ENCODE measurements at places on chromosomes 6 and 20. TPM values are rescaled to one million over a fixed set of nuclear protein-coding genes. Genes with fewer than 3 reads are reported as not detected.

DNA sequence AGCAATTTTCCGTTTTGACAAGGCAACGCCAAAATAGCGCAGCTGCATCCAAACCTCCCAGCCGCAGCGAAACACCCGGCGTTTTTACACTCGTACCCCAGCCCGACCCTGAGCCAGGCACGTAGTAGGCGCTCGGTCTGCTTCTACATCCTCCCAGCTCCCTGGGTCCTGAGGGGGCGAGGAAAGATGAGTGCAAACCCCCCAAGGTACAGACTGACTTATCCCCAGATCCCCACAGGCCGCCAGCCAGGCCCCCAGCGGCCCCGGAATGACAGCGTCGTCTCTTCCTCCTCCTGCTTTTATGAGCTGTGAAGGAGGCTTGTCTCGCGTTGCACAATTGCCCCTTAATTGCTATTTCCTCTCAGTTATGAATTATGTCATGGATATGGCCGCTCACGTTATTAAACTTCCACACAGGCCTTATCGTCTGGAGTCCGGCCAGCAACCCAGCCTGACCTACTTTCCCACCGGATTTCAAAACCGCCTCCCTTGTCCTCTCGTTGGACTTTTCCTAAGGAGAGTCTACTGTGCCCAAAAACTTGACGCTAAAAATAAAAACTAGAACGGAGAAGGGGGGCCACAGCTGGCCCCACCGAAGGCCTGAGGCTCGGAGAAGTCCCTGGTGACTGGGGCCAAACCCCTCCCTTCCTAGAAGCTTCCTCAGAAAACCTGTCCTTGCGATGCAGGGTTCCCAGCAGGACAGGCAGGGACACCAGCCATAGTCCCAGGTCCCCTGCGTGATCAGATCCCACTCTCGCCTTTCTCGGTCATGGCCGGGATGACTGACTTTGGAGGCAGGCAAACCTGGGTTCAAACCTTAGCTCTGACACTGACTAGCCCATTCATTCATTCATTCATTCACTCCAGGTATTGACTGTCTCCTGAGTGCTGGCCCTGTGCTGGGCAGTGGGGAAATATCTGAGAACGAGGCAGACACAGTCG, 130.9 kb upstream of the PTPN1 start:
- no peak for DNase-seq

DNA sequence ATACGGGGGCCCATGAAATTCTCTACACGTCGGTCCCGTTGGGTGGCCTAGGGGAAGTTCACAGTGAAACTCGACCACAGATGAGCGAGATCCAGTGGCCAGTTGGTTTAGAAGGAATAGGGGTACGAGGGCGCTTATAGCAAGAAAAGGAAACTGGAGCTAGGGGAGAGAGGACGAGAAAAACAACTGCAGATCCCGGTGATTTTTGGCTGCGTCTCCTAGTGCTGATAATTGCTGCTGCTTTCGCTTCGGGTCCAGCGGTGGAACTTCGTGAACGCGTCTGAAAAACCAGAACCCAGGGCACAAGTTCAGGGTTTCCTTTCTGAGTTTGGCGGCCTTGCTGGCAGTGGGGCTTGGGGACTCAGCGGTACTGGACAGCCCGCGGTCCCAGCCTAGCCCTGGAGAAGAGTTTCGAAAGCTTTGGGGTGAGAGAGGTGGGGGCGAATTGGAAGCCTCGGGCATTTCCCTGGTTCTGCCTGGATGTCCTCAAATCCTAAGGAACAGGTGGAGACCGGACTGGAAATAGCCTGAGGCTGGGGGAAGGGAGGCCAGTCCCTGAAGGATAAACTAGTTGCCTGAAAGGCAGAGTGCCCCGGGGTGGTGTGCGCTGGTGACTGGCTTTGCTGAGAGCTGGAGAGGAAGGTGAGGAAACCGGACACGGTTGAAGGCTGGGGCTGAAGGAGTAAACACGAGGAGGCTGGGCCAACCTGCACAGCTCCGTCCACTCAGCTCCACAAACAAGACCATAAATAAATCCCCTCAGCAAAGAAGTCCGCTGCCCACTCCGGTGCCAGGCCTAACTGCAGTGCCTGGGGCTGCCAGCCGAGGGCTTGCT, 793 bp downstream of the GMPR start:
- peak; percentile 55 for DNase-seq

- DNase-seq, result no peak
Observed at GRCh38 chr6:16824845-16825685, 63.8 kb upstream of the ATXN1 start.

- peak; percentile 88 for DNase-seq
Observed at GRCh38 chr6:37566111-37566949, 66.6 kb upstream of the CCDC167 start.

The OXT gene
- not detected for total RNA-seq

The DUSP22 gene
- total RNA-seq, result 40.4 TPM

- DNase-seq, result no peak
Observed at GRCh38 chr20:38112930-38113294, 52.2 kb downstream of the TGM2 start.

The TP53INP2 gene
- 178 TPM for total RNA-seq

DNA sequence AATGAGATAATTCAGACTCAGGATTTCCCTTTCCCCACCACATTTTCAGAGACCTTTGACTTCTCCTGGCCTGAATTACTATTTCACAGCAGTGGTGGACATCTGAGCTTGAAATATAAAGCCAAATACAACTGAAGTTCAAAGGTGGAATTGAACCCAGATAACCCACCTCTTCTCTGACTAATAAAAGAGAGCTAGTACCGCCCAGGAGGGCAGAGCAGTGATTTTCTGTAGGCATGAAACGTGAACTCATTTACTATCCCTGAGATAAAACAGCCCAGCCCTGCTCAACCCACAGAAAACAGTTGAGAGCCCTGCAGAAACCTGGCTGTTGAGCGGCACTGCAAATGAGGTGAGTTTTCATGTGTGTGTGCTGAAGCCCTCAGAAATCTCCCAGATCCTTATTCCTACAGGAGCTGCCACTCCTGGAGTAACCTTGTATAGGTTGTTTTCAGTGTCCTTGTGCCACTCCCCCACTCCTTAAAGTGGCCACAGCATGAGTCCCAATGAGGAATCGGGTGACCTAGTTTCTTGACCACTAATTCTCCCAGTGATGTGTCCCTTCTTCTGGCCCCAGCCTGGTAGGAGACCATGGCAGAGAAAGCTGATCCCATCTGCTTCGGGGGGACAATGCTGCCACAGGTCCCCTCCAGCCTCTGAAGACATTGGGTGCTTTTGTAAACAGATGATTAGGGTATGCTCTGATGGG, 99.2 kb downstream of the NOL4L start:
- DNase-seq, result no peak

The CDH22 gene
- total RNA-seq, result 7.9 TPM

The LBP gene
- not detected for total RNA-seq

DNA sequence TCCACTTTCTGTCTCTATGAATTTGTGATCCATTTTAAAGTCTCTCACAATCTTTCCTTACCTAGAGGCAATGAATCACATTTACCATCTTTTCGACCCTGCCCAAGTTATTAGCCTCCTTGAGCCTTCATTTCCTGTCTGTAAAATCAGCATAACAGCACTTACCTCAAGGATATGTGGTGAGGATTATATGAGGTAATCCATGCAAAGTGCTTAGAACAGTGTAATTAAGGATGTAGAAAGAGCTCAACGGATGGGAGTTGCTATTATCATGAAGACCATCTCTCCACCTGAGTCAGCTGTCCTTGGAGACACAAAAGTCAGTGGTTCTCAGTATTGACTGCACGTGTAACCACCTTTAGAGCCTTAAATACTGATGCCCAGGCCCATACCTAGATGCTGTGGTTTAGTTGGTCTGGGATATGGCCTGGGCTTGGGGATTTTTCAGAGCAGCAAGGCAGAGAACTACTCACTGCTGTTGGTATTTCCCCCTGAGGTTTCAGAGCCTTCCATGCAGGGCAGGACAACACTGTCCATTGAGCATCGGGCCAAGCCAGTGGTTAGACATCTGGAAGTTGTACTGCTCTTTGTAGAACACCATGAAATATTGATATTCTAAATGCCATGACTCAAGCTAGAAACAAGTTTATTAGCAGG, 55.8 kb downstream of the LYRM2 start:
- no peak for DNase-seq

- no peak for DNase-seq
Observed at GRCh38 chr20:19920381-19921138, 96.6 kb upstream of the NAA20 start.

- DNase-seq, result no peak
Observed at GRCh38 chr6:161010418-161010817, 18.8 kb downstream of the MAP3K4 start.

DNA sequence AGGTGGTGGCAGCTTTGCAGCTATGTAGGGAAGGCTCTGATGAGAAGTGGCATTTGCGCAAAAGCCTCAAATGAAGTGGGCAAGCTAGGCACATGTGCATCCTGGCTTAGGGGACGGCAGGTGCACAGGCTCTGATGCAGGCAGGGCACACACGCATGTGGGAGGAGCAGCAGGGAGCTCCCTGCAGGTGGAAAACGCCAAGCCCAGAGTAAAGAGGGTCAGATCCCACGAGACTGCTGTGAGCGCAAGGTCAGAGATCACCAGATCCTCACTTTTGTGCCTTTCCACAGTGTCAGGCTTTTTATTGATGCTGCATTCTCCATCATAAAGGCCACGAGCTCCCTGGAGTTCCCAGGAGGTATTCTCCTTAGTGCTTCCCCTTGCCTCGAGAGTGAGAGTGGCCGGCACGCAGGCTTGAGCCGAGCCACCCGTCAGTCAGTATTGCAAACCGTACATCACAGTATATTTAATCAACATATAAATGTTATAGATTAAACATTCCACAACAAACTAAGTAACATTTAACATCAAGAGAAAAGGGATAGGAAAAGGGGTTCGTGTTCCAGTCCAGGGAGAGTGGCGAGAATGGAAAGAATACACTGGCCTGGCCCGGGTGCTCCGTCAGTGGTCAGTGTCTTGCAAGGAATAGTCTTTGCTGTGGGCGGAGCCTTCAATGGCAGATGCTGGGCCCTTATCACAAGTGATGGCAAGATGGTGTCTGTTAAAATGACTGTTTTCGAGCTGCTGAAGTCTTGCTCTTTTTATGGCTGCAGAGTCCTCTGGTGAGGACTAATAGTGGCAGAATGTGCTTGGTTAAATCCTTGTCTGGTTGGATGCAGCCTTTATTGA, 109.4 kb downstream of the SYNDIG1 start:
- DNase-seq, result peak; percentile 53

The HLA-DQB1 gene
- not detected for total RNA-seq

GRCh38 chr6:118581489-118581959, 33.4 kb downstream of the PLN start:
- no peak for DNase-seq

DNA sequence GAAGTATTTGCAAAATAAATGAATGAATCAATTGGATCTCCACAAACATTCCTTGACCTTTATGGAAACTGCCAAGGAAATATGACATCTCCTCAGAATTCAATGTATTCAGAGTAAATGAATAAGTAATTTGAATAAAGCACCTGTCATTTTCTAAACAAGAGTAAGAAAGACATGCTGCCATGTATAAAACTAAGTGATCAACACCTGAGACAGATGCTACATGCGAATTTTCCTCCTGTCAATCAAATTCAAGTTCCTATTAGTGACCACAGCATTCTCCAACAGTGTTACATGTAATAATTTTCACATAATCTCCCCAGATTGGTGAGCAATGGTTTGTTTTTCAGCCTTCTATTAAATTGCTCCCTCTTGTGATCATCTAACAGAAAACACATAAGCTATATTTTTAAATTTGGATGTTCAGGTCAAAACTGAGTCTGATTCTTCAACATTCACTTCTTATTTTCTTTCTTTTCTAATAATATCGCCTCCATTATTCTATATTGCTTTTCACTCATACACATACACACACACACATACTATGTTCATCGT, 163.2 kb upstream of the RNF217 start:
- no peak for DNase-seq

- no peak for DNase-seq
Observed at GRCh38 chr6:71222671-71223070, 65.9 kb upstream of the OGFRL1 start.

The ME1 gene
- 3.5 TPM for total RNA-seq

The RIN2 gene
- 108 TPM for total RNA-seq

The SERPINB1 gene
- 8.2 TPM for total RNA-seq

GRCh38 chr20:48826883-48827771, 672 bp downstream of the PREX1 start:
- peak; percentile 48 for DNase-seq

Measured in glutamatergic neuron (in vitro differentiated cells).